Fibroblast of mammary gland (primary cell): ENCODE measurements at places on chromosomes 11 and 22.

- DNase-seq, result no peak
These were observed 41.1 kb downstream of the PDGFD start for GRCh38 chr11:104122836-104123235.

DNA sequence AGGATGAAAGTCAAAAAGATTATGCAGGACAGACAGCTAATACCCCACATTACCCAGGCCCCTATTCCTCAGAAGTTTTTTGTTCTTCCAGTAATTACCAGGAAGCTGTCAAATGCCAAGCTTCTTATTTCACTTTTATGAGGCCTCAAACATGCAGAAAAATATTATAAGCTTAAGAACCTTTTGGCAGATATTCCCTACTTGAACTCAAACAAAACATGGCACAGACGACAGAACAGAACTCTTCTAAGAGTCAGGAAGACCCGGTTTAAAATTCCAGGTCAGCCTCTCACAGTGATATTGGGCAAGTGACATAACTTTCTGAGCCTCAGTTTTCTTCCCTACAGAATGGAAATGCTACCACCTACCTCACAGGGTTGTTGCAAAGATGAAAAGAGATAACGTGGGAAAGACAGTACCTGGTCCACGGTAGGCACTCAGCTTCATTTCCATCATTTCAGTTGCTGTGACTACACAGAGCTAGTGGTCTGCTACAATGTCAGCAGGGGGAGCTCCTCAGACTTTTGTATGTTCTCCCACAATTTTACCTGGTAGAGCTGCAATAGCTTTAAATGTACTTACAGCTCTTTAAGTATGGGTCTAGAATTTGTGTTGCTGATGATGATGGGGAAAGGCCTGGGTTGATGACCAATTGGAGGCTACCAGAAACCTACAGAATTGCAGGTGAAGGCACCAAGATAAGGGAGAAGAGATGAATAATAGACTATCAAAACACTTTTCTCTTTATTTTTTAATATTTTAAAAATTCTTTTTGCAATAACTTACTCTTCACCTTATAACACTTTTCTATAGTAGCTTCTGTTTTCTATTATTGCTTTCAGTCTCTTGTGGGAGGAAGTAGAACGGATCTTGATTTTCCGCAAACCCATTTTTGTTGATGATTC lies 98.3 kb upstream of the CHRM4 start:
- peak; percentile 61 for DNase-seq

- peak; percentile 52 for DNase-seq
These were observed 2.3 kb upstream of the TYMP start for GRCh38 chr22:50531962-50532674.

DNA sequence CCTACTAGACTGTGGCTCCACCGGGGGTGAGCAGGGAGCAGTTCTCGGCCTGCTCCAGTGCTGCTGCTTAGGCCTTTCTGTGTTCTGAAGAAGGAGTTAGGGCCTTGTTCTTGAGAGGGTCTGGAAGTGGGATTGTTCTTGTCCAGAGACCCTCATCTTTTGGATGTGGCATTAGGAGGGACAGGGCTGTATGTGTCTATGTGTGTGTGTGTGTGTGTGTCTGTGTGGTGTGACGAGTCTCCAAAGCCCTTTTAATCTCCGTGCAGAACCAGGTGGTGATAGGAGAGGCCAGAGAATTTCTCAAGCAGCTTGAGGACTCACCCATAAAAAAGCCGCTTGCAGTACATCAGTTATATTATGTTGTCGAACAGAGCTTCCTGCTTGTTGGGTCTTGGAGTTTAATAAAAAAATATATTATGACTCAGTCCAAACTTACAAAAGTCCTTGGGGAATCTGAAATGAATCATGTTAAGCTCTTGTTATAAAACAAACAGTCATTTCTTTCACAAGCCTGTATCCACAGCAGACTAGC lies 196.5 kb downstream of the TENM4 start:
- DNase-seq, result peak; percentile 98

GRCh38 chr11:78773077-78773476 lies 198.4 kb upstream of the NARS2 start:
- peak; percentile 28 for DNase-seq

GRCh38 chr22:36440429-36441002 lies 40.9 kb downstream of the TXN2 start:
- no peak for DNase-seq

GRCh38 chr11:23586173-23586572 lies 725.9 kb upstream of the CCDC179 start:
- no peak for DNase-seq

- DNase-seq, result no peak
These were observed 84.7 kb upstream of the HEPHL1 start for GRCh38 chr11:93936460-93936859.

DNA sequence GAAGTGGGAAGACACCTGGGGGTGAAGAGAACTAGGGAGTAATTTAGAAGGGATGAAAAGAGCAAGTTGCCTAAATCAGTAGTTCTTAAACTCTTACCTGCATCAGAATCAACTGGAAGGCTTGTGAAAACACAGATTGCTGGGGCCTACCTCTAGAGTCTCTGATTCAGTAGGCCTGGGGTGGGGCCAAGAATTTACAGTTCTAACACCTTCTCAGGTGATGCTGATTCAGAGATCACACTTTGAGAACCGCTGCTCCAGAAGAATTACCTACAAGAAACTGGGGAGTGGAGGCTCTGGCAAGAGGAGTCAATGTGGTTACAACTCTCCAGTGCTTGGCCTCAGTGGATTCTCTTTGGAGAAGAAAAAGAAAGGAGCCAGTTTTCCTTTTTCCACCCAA lies 128.7 kb downstream of the C11orf58 start:
- no peak for DNase-seq
